ENCODE measurements at places on chromosomes 13 and 19.

GRCh38 chr19:44927746-44928145 is 13.3 kb downstream of the APOC1 start:
- no peak for DNase-seq

- no peak for DNase-seq
These were observed 59.4 kb downstream of the CHST8 start for GRCh38 chr19:33681081-33681680.

DNA sequence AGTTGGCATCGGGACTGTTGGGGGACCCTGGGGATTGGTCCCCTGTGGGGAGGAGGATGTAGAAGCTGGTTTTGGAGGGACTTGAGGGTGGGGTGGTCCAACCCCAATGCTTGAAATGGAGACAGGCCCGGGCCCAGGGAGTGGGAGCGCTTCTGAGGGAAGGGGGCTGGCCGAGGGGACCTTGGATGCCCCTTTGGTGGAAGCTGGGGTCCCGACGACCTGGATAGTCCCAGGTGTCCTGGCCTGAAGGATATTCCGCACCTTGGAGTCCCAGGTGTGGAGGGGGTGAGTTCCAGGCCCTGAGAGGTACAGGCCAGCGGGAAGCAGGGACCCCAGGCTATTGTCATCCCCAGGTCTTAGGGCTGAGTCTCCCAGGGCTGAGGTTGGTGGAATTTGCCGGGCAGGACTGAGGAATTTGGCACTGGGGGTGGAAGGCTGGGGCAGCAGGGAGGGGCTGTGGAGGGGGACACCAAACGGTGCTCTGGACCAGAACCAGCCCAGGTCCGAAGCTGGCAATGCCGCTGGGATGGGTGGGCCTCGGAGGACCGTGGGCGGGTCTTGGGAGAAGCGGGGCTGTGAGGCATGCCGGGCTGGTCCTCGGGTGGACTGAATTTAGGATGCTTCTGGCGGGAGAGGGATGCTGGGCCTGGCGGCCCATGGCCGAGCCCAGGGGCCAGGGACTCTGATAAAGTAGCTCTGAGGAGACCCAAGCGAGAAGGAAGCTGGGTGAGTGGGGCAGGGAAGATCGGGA is 1.8 kb downstream of the HDGFL2 start:
- no peak for DNase-seq

GRCh38 chr13:31012655-31013024 is 80.2 kb downstream of the TEX26 start:
- DNase-seq = no peak

DNA sequence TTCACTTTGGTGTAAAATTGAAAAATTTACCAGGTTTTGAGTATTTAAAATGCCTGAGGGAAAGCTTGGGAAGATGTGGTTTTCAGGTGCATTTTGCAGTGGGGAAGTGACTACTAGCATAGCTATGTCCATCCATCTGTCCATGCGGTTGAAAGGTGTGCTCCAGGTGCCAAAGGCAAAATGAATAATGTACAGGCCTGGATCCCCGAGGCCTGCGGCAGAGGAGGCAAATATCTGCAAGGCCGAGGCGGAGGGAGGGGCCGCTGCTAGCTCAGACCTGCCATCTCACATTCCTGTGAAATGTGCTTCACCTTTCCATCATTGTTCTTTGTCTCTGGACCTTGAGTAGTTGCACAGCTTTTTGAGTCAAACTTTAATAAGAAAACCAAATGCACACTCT is 65.5 kb downstream of the ERCC5 start:
- DNase-seq = no peak

DNA sequence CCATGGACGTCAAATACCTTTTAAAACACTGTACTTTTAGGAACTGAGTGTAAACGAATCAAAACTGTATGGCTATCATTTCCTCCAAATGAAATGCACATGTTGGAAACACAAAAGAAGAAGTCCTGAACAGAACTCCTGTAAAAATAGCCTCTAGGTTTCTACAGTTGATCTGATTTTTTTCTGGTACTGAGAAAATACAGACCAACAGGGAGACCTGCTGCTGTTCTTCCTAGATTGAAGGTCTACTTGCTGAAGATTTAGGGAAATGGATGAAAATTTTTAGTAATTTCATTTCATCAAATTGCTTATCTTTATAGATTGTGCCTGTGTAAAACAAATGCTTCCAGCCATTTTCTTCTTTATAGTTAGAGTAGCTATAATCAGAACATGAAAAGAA is 520.4 kb downstream of the SLITRK6 start:
- DNase-seq = no peak

- DNase-seq = no peak
These were observed 15.1 kb upstream of the DPP9 start for GRCh38 chr19:4738734-4739133.

GRCh38 chr19:1210227-1210538 is 4.6 kb downstream of the STK11 start:
- DNase-seq = no peak

- DNase-seq = peak; percentile 53
These were observed 100.8 kb downstream of the STK24 start for GRCh38 chr13:98476106-98476505.

DNA sequence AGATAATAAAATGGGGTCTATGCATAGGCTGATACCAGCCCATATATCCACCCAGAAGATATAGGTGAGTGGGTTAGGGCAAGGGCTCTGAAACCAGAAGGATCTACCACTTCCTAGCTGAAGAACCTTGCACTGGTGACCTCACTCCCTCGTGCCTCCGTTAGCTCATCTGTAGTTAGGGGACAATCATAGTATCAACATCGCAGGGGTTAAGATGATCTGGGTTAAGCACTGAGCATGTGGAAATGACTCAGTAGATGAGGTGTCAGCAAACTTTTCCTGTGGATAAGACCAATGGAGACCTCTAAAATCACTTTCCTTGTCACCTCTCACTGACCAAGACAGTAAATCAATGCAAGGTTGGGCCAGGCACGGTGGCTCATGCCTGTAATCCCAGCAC is 30.5 kb downstream of the TNFSF14 start:
- DNase-seq = no peak

- no peak for DNase-seq
These were observed 1761.5 kb downstream of the PCDH9 start for GRCh38 chr13:65468628-65469027.

DNA sequence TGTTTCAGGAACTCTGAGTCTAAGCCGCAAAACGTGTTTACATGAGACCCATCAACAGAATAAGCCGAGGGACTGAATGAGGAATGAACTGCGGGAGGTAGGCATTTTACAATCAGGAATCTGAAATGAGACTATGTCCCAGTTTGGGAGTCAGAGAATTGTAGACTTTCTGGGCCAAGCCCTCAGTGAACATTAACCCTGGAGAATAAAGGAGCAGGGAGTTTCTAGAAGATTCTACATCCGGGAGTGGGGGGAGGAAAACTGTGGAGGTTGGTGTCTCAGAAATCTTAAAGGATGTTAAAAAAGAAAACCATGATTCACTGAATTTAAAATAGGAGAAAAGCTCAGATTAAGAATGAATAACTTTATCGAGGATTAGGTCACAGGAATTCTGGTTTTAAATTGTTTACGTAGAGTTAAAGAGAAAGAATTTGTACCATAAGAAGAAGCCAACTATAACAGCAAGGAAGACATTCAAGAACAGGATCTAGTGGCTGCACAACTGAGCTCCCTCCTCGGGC is 18.5 kb downstream of the RFX2 start:
- no peak for DNase-seq

GRCh38 chr19:7010722-7011593 is 10.3 kb downstream of the MBD3L2B start:
- no peak for DNase-seq

- peak; percentile 99 for DNase-seq
These were observed 3.7 kb downstream of the ANGPTL8 start for GRCh38 chr19:11242864-11243797.

GRCh38 chr13:39612023-39612637 is 9.1 kb upstream of the LHFPL6 start:
- DNase-seq = no peak

DNA sequence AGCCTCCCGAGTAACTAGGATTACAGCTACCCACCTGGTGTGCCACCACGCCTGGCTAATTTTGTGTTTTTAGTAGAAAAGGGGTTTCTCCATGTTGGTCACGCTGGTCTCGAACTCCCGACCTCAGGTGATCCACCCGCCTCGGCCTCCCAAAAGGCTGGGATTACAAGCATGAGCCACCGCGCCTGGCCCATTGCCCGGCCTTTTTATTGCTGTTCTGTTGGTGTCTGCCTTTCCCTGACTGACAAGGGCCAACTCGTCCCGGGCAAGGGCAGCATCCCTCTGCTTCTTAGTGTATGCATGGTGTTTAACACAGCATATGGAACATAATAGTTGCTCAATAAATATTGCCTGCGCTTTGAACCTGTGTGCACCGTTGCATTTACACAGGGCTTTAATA is 6.2 kb upstream of the RETN start:
- no peak for DNase-seq

- DNase-seq = no peak
These were observed 14.0 kb upstream of the GGACT start for GRCh38 chr13:100602493-100603111.

GRCh38 chr19:9474975-9475374 is 23.4 kb downstream of the ZNF560 start:
- DNase-seq = no peak

DNA sequence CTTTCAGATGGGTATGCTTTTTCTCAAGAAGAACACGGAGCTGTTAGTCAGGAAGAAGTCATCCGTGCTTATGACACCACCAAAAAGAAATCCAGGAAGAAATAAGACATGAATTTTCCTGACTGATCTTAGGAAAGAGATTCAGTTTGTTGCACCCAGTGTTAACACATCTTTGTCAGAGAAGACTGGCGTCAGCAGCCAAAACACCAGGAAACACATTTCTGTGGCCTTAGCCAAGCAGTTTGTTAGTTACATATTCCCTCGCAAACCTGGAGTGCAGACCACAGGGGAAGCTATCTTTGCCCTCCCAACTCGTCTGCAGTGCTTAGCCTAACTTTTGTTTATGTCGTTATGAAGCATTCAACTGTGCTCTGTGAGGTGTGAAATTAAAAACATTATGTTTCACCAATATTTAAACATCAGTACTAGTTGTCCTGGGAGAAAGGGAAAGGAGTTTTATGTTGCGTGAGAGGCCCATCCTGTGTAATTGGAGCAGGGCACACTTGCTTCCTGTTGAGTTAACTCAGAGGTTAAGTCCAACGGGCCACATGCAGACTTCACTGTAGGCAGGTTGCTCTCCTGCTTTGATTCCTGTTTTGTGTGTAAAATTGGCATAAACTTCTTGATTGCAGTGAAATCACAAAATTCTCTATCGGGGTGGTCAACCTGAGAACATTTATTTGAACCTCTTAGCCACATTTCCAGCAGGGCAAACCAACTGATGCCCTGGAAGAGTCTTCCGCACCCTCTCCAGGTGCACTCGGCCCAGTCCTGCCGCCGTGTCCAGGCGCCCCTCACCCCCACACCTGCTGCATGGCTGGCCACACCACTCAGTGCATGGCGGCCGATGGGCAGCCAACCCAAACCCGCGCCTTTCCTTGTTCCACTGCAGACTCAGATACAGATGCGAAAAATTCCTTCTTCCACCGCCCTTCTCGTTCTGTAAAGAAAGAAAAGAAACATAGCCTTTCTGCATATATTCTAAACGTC is 31.6 kb downstream of the SHISA2 start:
- no peak for DNase-seq

GRCh38 chr13:66933994-66934393 is 296.1 kb downstream of the PCDH9 start:
- DNase-seq = no peak

- DNase-seq = no peak
These were observed 40.3 kb downstream of the ERICH6B start for GRCh38 chr13:45575146-45575829.

GRCh38 chr13:83730674-83731073 is 151.6 kb downstream of the SLITRK1 start:
- no peak for DNase-seq

- no peak for DNase-seq
These were observed 7.5 kb upstream of the ZNF808 start for GRCh38 chr19:52520013-52520412.

DNA sequence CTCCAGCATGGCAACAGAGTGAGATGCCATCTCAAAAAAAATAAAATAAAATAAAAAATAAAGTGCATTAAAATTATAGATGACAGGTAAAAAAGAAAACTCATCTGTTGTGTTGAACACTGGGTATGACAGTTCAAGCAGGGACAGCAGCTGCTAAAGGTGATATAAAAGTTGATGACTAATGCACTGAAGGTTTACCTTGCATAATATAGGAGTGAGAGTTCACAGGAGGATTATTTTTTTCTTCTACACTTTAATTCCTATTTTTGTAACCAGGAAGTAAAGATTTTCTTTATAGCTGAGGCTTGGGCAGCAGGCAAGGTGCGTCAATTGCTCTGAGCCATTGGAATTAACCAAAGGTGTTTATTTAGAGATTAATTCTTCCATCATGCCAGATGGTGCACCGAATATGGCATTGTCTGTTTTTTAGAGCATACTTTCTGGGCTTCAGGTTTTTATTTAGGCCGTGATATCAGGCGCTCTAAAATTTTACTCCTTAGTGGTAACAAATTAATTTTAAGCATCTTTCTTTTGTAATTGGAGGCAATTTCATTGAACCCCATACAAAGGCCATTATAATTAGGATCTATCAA is 337.0 kb upstream of the SLC10A2 start:
- DNase-seq = no peak

GRCh38 chr19:13621413-13621812 is 115.1 kb upstream of the CACNA1A start:
- no peak for DNase-seq

GRCh38 chr13:97573011-97573410 is 139.0 kb downstream of the RAP2A start:
- no peak for DNase-seq

GRCh38 chr13:21849323-21849722 is 178.4 kb downstream of the FGF9 start:
- DNase-seq = peak; percentile 13

- DNase-seq = no peak
These were observed 33.4 kb downstream of the COG6 start for GRCh38 chr13:39688699-39689405.
